ENCODE measurements at places on chromosomes 4 and X. TPM values are rescaled to one million over a fixed set of nuclear protein-coding genes. Genes with fewer than 3 reads are reported as not detected.

Gene NPY1R
- total RNA-seq: 0.54 TPM

Gene FAM184B
- total RNA-seq: not detected

DNA sequence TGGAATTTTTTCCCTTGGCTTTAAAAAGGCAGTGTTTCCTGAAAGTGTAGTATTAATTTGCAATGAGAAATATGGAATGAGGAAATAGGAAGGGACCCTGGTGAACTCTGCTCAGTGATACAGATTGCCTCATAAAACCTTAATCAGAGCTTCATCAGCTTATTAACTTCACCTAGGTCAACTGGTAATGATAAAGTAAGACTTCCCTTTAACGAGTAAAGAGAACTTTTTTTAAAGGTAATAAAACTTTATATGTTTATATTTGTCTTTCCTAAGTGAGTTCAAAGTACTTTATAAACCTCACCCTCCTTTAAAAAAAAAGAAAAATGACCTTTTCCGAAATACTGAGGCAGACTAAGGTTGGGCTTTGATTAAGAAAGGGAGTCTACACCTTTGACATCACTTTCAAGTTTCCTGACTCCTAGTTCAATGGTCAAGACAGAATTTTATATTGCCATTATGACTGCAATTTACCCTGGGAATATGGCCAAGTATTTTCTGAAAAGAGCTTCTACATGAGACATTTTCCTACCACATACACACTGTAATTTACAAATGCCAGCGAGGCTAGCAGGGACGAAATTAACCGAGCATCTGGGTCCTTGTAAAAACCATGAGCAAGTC, 706.3 kb upstream of the TENM3 start:
- H3K4me3 ChIP-seq: no peak overlapping the region
- no peaks in the 10 kb centered on the region for H3K4me1 ChIP-seq
- H3K27ac ChIP-seq: no peak overlapping the region
- no peaks in the 10 kb centered on the region for H3K27me3 ChIP-seq
- no peaks in the 10 kb centered on the region for H3K36me3 ChIP-seq
- no peak for DNase-seq

GRCh38 chrX:115531818-115532403, 29.1 kb upstream of the PLS3 start:
- H3K4me1 ChIP-seq: no peaks in the 10 kb centered on the region
- no peak overlapping the region for H3K4me3 ChIP-seq
- no peak for DNase-seq
- no peak overlapping the region for H3K27ac ChIP-seq
- no peaks in the 10 kb centered on the region for H3K27me3 ChIP-seq

Data from glutamatergic neuron (in vitro differentiated cells).